Thoracic aorta (tissue), 2 donors: ENCODE measurements at places on chromosomes 13 and 19.
A peak's percentile ranks its signal among the peaks of the same experiment; 100 is the strongest.

- DNase-seq: no peak
Measured at GRCh38 chr13:29428310-29429181, 166.9 kb downstream of the SLC7A1 start.

GRCh38 chr13:111449041-111449440 lies 128.6 kb downstream of the TEX29 start:
- DNase-seq: no peak

- no peak for DNase-seq
Measured at GRCh38 chr13:57624565-57625435, 6.7 kb upstream of the PCDH17 start.

DNA sequence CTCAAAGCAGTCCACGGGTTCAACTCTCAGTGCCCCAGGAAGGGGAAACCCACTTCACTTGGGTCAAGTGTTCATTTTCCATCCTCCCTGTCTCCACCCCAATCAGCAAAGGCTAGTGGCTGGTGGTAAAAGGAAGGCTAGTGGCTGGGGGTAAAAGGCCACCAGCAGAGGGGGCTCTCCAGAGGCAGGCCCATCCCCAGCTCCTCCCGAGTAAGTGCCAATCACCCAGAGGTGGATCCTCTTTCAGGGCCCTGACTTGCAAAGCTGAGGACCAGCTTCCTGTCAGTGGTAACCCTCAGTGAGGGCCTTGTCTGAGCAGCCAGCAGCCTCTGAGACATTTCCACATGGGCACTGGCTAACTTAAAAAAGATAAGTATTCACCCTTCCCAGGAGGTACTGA lies 22.0 kb upstream of the TPT1 start:
- no peak for DNase-seq

GRCh38 chr19:1237027-1237659 lies 662 bp downstream of the CBARP start:
- DNase-seq: no peak

DNA sequence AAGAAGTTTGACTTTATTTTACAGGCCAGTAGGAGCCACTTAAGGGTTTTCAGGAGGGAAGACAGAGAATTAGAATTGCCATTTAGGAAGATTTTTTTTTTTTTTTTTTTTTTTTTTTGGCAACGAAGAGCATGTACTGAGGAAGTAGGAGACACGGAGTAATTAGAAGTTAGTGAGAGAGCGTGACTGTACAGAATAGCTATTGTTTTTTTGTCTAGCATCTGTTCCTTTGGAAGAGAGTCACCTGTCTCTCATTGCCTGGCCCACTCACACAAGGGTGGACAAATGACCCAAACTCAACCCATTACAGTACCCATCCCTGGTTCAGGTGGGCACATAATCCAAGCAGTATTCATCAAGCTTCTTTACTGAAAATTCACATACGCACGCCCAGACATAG lies 166.7 kb downstream of the LACC1 start:
- no peak for DNase-seq

GRCh38 chr19:56933014-56933705 lies 92.6 kb upstream of the PEG3 start:
- DNase-seq: no peak

DNA sequence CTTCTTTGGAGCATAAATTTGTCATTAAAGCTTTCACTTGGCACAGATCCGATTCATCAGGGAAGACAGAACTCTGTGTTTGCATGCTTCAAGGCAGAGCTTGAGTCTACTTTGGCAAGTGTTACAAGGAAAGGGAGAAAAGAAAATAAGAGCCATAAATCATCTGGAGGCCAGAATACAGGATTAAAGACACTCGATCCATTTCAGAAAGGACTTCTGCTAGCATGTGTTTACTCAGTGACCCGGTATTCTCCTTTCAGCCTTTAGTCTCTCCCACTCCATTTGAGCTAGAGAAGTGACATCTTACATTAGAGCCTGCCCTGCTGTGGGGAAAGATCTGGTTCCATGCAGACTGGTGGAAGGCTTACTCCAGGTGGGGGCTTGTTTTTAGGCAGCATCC lies 306.4 kb downstream of the KLF5 start:
- DNase-seq: no peak

DNA sequence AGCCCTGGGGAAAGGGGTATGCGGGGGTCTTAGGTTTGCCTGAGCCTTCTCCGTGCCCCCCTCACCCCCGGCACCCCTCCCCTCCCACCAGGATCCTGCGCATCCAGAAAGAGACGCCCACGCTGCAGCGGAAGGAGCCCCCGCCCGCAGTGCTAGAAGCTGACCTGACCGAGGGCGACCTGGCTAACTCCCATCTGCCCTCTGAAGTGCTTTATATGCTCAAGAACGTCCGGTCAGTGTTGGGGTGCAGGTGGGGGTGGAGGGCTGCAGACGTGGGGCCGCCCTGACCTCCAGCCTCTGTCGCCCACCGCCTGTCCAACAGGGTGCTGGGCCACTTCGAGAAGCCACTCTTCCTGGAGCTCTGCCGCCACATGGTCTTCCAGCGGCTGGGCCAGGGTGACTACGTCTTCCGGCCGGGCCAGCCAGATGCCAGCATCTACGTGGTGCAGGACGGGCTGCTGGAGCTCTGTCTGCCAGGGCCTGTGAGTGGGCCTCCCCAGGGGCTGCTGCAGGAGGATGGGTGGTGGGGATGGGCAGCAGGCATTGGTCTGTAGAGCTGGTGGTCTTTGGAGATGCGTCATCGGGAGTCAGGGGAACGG lies 4.4 kb downstream of the PNPLA6 start:
- DNase-seq: no peak

DNA sequence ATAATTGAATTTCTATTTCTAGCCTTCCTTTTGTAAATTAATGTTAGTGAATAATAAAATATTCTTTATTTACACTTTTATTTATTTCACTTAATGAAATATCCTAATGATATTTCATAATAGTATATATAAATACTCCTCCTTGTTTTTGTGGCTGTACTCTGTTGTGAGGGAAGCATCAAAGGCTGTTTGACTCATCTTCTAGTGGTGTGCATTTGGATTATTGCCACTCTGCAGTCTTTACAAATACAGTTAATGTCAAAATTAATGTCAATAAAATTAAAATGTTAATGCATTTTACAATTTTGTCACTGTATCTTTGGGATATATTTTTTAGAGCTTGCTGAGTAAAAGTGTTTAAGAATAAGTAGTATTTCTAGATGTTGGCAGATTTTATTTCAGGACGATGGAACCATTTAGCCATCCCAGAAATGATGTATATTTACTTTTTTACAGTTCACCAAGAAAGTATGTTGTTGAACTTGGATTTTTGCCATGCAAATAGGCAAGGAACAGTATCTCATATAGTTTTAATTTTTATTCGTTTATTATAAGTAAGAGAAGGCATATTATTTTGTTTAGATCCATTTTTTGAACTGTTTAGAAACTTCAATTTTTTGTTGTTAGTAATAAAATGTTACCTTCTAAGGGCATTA lies 281.2 kb upstream of the SLITRK6 start:
- DNase-seq: no peak

GRCh38 chr13:85896516-85897450 lies 97.6 kb upstream of the SLITRK6 start:
- DNase-seq: no peak

GRCh38 chr19:44718441-44719261 lies 19.7 kb downstream of the CEACAM16 start:
- peak; percentile 36 for DNase-seq

DNA sequence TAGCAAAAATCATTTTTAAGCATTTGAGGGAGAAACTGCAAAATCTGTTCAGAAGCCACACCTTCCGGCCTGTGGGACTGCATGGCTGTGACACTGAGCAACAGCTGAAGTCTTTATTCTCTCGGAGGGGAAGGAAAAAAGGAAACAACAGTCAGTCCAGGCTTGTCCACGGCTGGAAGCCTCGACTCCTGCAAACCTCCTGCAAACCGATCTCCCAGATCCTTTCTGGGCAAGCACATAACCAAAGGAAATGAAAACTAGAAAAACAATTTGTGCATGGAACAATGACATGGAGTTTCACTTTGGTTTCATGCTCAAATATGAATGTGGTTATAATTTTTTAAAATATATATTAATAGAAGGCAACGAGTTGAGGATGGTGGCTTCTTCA lies 1.0 kb downstream of the COL4A1 start:
- no peak for DNase-seq

DNA sequence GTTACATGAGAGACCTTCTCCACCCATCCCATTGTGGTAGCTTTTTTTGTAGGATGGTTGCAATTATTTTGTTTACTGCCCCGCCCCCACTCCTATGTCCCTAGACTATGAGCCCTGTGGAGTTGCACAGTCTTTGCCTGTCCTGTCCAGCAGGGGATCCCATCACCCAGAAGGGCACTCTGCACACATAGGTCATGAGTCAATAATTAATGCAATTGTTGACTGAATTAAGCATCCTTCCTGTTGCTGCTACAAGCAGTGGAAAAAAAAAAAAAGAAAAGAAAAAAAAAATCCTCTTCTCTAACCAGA lies 14.2 kb downstream of the C19orf81 start:
- DNase-seq: no peak

- no peak for DNase-seq
Measured at GRCh38 chr13:56349866-56350265, 790.9 kb upstream of the PRR20A start.

DNA sequence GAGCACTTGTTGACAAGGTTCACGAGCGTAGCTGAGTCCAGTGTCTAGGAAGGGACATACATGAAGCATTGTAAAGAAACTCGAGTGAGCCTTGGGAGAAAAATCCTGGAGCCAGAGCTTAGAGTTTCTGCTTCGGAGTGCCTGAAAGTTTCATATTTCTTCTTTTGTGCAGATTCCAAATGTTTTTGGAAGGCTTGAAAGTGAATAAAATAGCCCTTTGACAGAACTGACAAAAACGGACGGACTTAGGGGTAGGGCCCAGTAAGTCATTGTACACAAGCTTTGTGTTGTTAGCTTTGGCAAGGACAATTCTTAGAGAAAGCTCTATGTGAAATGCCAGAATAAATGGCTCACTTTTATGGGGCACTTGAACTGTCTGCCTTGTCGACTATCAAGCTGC lies 2.8 kb downstream of the RNF113B start:
- no peak for DNase-seq

GRCh38 chr13:98216135-98216565 lies 39.1 kb upstream of the RNF113B start:
- no peak for DNase-seq

DNA sequence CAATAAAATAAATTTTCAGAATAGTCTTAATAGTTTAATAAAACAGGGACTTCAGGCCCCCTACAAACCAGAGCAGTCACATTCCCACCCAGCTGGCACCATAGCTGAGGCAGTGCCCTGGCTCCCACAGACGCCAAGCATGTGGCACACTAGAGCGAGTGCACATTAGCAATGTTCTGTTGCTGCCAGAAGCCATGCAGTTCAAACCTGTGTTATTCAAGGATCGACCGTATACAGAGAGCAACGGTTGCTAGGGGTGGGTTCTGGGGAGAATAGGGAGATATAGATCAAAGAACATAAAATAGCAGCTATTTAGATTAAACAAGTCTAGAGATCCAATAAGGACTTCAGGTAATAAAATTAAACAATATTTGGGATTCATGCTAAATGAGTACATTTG lies 419.3 kb upstream of the KLHL1 start:
- no peak for DNase-seq

- DNase-seq: no peak
Measured at GRCh38 chr13:62014299-62014698, 598.6 kb upstream of the PCDH20 start.

DNA sequence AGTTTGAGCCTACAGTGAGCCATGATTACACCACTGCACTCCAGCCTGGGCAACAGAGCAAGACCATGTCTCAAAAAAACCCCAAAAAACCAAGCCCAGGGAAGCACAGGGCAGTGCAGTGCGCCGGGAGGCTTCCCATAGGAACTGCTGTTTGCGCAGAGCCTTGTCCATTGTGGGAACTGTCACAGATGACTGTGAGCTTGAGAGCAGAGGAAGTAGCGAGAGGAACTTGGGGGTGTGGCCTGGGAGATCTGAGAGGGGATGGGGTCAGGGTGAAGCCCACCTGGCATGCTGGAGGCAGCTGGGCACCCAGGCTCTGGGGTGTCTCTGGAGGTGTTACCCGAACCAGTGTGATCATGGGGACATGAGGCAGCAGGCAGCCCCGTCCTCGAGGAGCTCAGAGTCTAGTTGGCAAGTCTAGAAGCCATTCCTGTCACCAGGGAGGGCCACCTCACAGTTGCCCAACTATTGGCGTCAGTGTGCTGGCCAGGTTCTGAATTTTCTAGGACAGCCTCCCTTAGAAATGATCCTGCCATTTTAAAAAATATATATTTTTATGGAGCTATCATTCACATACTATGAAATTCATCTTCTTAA lies 10.4 kb downstream of the KDM4B start:
- no peak for DNase-seq

GRCh38 chr13:19089315-19089714 lies 92.3 kb downstream of the TUBA3C start:
- DNase-seq: no peak

- DNase-seq: no peak
Measured at GRCh38 chr19:46239193-46240024, 9.9 kb downstream of the IGFL1 start.

DNA sequence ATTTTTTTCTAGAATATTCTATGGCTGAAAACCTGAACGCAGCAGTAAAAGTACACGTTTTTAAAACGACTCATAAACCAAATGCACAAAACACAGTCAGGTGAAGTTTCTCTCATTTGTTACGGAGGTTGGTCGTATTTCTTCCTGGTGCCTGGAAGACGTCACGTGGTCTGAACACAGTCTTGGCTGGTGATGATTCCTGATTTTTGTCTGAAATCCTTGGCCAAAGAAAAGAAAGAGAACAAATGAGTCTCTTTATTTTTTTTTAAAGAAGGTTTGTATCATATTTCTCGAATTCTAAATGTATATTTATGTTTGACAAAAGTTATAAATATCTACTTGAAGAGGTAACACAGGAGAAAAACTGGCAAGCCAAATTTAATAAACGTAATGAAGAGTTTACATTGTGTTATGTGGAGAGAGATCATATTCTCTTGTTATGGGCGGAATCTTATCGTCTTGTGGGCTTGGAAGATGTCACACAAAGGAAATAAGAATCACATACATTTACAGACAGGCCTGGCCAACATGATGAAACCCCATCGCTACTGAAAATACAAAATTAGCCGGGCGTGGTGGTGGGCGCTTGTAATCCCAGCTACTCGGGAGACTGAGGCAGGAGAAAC lies 10.0 kb upstream of the PNMA8A start:
- no peak for DNase-seq

DNA sequence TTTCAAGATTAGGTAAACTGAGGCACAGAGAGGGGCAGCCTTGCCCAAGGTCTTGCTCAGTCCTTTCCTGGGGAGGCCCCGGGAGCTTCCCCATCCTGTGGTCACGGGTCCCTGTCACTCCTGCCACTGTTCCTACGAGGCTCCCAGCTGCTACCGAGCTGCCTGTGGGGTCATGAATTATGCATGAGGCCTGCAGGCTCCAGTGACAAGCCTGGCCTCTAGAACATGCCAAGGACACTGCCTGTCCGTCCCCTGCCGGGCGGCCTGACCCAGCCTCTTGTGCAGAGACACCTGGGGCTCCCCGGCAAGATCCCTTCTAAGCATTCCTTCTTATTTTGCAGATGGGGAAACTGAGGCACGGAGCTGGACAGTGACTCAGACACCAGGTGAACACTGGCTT lies 2.7 kb downstream of the FCHO1 start:
- no peak for DNase-seq

- no peak for DNase-seq
Measured at GRCh38 chr13:42056583-42056982, 8.1 kb downstream of the DGKH start.

- DNase-seq: no peak
Measured at GRCh38 chr19:30692879-30693503, 320.8 kb downstream of the ZNF536 start.
